ENCODE measurements at places on chromosomes 2 and 18. TPM values are rescaled to one million over a fixed set of nuclear protein-coding genes. Genes with fewer than 3 reads are reported as not detected.

The ZNF385B gene
- not detected for total RNA-seq

The NEURL3 gene
- 0.75 TPM for total RNA-seq

The ZSWIM2 gene
- total RNA-seq: not detected

The RAB10 gene
- 130 TPM for total RNA-seq

The FBXO36 gene
- 0.42 TPM for total RNA-seq

The NAPG gene
- total RNA-seq: 37.4 TPM

The TMEM247 gene
- not detected for total RNA-seq

- H3K36me3 ChIP-seq: peaks cover 12% of the 10 kb centered on the region
- H3K27me3 ChIP-seq: peaks cover 2% of the 10 kb centered on the region
- peaks cover 39% of the 10 kb centered on the region for H3K4me1 ChIP-seq
- peak overlapping the region; percentile 93 for H3K4me3 ChIP-seq
- DNase-seq: peak; percentile 96
These were observed 887 bp upstream of the TMEM87B start for GRCh38 chr2:112053917-112054846.

DNA sequence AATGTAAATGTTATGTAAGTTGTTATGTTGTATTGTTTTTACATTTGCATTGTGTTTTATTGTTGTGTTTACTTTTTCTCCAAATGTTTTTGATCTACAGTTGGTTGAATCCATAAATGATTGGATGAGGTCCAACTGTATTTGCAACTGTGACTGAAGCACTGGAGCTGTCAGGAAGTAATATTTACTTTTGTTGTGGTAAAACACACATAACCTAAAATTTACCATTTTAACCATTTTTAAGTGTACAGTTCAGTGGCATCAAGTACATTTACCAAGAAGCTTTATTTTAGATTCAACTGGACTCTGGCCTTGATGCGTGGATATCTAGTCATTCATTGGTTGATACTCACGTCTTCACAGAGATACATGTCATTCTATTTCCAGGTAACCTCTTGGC lies 181.8 kb downstream of the THADA start:
- no peak overlapping the region for H3K4me3 ChIP-seq
- H3K27me3 ChIP-seq: no peaks in the 10 kb centered on the region
- H3K4me1 ChIP-seq: no peaks in the 10 kb centered on the region

- no peak overlapping the region for H3K4me3 ChIP-seq
- H3K4me1 ChIP-seq: no peaks in the 10 kb centered on the region
- no peak for DNase-seq
- H3K27ac ChIP-seq: no peak overlapping the region
These were observed 11.0 kb upstream of the PLEKHM3 start for GRCh38 chr2:208036357-208036756.

DNA sequence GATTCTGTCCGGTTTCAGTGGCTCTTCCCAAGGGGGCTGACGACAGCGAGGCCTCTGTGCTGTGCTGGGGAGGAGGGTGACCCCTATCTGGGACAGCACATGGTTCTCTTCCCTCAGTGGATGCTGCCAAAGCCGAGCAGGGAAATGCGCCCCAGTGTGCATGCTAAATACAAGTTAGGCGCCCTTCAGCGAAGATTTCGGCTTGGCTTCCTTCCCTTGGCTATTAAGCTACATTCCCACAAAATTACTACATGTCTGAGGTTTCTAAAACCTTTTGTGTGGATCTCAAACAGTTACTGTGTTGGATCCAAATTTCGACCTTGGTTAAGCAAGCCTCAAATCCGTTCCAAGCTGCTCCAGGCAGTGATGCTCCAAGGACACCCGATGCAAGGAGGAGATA lies 440.3 kb downstream of the NRXN1 start:
- no peak overlapping the region for H3K4me3 ChIP-seq
- H3K27me3 ChIP-seq: no peaks in the 10 kb centered on the region
- no peak for DNase-seq
- H3K36me3 ChIP-seq: no peaks in the 10 kb centered on the region
- no peak overlapping the region for H3K27ac ChIP-seq
- H3K4me1 ChIP-seq: no peaks in the 10 kb centered on the region

DNA sequence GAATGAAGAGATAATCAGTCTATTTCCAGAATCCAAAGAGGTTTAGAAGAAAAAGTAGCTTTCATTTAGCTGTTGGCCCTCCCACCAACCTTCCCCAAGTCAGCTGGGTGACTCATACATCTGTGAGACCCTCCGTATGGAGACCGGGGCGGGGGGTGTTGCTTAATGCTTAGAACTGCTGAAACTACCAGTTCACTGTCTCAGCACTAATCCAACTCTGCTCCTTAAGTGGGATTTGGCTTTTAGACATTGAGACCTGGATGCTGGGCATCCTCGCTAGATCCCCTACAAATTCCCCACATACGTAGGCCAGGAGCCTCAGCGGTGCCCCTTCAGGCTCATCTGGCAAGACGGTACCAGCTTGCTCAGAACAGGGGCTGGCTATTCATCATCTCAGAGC lies at the start of gene SAG:
Gene SAG (plus strand): TSS at position 252 of the 400 bp plus-strand sequence. CDS start 1,374 bp downstream, outside the sequence.
- peaks cover 4% of the 10 kb centered on the region for H3K27me3 ChIP-seq
- H3K36me3 ChIP-seq: no peaks in the 10 kb centered on the region
- H3K4me3 ChIP-seq: no peak within 1 kb of the TSS
- H3K4me1 ChIP-seq: peaks cover 4% of the 10 kb centered on the region
- no peak within 1 kb of the TSS for H3K27ac ChIP-seq

DNA sequence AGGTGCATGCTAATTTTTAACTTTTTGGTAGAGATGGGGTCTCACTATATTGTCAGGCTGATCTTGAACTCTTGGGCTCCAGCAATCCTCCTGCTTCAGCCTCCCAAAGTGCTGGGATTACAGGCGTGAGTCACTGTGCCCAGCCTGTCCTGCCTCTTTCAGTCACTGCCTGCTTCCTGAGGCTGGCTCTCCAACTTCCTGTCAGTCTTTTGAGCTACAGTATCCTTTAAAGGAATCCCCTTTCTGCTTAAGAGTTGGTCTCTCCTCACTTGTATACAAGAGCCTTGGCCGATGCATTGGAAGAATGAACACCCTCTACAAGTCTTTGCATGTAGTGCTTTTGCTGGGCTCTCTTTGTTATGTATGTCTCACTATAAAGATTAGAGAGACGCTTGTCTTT lies 88.4 kb upstream of the SMAD2 start:
- H3K27me3 ChIP-seq: peaks cover 12% of the 10 kb centered on the region
- no peak overlapping the region for H3K4me3 ChIP-seq
- DNase-seq: no peak
- H3K27ac ChIP-seq: no peak overlapping the region
- H3K36me3 ChIP-seq: no peaks in the 10 kb centered on the region
- peaks cover 12% of the 10 kb centered on the region for H3K4me1 ChIP-seq

GRCh38 chr2:33289961-33290360 lies 186.5 kb upstream of the RASGRP3 start:
- no peak overlapping the region for H3K27ac ChIP-seq
- no peaks in the 10 kb centered on the region for H3K36me3 ChIP-seq
- DNase-seq: no peak
- peaks cover 2% of the 10 kb centered on the region for H3K27me3 ChIP-seq

DNA sequence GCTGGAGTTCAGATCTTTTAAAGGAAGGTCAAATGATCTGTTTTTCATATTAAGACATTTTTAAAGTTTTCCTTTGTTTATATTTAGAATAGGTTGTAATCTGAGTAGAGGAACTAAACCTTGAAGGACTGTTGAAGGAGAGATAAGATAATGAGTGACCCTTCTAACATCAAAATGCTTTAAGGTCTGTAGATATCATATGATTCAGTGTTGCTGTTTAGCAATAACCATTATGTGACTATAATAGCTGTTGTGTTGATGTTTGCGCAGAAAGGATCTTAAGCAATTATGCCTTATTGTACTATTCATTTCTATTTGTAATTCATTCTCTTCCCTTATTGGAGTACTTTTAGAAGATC lies 60.0 kb downstream of the SLC16A14 start:
- H3K27ac ChIP-seq: no peak overlapping the region
- peaks cover 11% of the 10 kb centered on the region for H3K4me1 ChIP-seq
- DNase-seq: no peak
- peaks cover 2% of the 10 kb centered on the region for H3K36me3 ChIP-seq

DNA sequence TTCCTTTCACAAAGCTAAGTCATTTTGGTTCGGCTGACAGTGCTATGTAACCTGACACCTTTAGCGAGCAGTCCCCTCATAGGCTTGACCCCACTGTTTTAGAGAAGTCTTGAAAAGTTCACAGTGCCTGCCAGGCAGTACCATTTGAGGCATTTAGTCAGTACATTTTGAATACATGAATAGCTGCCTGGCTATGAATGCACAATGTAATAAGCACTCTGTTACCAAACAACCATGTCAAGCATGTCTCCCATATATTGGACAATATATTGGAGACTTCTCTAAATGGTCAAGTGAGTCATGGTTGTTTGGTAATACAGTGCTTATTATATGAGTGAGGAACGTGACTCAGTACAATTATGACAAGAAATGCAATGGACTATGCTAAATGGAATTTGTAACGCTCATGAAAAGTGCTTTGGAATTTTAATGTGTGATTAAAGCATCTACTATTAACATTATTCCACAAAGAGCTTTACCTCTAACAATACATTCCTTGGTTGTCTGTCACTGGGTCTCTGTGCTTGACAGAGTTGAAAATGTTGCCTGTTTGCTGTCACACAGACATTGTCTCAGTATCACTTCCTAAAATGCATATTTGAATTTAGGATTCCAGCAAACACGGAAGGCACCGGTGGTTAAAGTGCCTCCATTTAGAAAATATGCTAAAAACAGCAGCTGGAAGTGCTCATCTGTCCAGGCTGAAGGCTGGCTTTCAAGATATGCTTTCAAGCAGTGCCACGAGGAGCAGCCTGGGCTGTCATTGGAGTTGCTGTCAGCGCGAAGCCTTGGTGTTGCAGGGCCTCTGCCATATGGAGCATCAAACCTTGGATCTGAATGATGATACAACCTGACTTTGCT lies 458.6 kb downstream of the FBXO15 start:
- H3K27me3 ChIP-seq: no peaks in the 10 kb centered on the region
- H3K4me1 ChIP-seq: no peaks in the 10 kb centered on the region
- no peak for DNase-seq
- H3K4me3 ChIP-seq: no peak overlapping the region

DNA sequence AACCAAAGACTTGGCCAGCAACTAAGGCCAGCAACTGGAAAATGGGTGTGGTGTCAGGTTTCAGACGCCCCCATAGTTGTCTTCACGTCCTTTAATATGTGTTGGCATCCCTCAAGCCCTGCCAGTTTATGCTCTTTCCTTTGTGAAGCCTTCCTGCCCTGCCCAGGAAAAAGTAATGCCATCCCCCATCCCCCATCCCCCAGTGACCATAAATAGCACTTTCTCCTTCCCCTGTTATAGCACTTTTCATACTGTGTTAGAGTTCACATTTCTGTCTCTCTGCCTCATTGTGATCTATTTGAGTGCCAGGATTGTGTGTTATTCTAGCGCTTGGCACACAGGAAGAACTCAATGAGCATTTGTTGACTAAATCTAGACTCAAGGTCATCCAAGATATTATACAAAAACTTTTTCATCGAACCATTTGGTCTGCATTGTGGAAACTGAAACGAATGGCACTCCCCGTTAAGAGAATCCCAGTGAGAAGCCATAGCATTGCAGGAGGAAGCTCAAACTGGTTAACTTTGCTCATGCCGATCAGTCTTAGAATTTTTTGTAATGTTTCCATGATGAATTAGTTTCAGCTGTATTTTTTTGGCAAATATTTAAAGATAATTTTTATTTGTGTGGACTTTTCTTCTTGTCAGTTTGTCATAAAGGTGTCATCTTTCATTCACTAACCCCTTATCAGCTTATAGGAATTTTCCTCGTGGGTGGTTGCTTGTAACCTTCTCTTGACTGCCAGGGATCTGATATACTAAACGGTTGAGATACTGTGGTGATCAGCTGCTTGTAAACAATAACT lies 15.7 kb downstream of the CRIM1 start:
- peaks cover 37% of the 10 kb centered on the region for H3K4me1 ChIP-seq
- H3K4me3 ChIP-seq: no peak overlapping the region
- DNase-seq: no peak
- no peak overlapping the region for H3K27ac ChIP-seq

DNA sequence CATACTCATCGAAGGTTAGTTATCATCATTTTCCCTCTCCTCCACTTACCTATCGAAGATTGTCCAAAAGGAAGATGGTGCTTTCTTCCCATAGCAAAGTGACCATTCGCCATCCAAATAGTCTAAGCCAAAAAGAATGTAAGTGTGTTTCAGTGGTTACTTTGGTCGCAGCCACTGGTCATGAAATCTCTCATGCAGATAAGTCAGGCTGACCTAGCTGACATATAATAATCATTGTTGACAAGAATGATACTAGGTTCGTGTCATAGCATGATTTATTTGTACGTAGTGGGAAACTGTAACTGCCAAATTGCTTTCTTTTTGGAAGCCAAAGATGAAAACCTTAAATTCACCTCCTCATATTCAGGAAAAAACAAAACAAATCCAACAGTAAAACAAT lies 89.6 kb upstream of the PMAIP1 start:
- no peaks in the 10 kb centered on the region for H3K4me1 ChIP-seq
- H3K36me3 ChIP-seq: no peaks in the 10 kb centered on the region
- no peak for DNase-seq
- H3K27me3 ChIP-seq: peaks cover 30% of the 10 kb centered on the region
- no peak overlapping the region for H3K4me3 ChIP-seq

- H3K36me3 ChIP-seq: no peaks in the 10 kb centered on the region
- H3K4me3 ChIP-seq: no peak overlapping the region
- H3K27ac ChIP-seq: no peak overlapping the region
- peaks cover 11% of the 10 kb centered on the region for H3K4me1 ChIP-seq
These were observed 91.8 kb upstream of the KLF7 start for GRCh38 chr2:207257251-207258250.

DNA sequence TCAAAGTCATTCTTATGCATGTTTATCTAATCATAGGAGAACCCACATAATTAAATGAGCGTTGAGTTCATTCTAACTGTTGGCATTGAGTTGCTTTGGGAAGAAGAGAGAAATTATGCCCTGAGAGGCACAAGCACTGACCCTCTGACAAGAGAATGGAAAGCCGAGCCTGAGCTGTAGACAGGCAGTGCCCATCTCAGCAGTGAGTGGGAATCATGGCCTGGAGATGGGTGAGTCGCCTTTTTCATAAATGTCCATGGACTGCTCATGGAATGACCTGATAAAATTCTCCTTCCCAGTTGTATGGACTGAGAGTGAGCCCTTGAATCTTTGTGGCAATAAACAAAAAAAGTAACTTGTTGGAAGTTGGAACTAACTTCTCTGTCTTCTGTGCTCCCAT lies 21.4 kb upstream of the MYO3B start:
- H3K4me1 ChIP-seq: no peaks in the 10 kb centered on the region
- no peak overlapping the region for H3K27ac ChIP-seq
- H3K4me3 ChIP-seq: no peak overlapping the region
- H3K36me3 ChIP-seq: no peaks in the 10 kb centered on the region

All from activated T-helper 1 cell treated with anti-CD3 and anti-CD28 coated beads, Interleukin-12 subunit alpha, Interleukin-12 subunit beta, Interleukin-2, Interleukin-4 antibody, amounts not matched to agents 30 ng/mL and 10 ng/mL and 1 ng/mL, durations not matched to agents 14 hours and 24 hours and 36 hours (primary cell).